ENCODE measurements at places on chromosomes 16 and 17.

DNA sequence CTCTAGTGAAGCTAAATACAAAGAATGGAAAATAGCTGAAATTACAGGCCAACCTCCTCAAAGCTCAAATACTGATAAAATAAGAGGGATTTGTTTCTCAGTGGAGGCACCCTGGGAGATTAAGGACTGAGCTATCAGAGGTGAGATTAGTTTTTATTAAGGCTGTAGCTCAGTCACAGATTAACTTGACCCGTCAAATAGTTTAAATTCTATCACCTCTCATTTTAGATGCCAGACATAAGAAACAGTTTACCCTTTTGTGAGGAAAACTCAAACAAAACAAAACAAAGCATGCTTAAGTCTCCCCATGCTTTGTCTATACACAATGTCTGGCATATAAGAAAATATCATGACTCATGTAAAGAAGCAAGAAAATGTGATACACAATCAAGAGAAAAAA lies 208.3 kb upstream of the PMFBP1 start:
- no peak for DNase-seq

- DNase-seq: no peak
Observed at GRCh38 chr16:62022688-62023087, 13.6 kb downstream of the CDH8 start.

- DNase-seq: peak; percentile 12
Observed at GRCh38 chr16:138049-138417, 440 bp downstream of the NPRL3 start.

GRCh38 chr16:68529931-68530701 lies 9.0 kb upstream of the ZFP90 start:
- peak; percentile 81 for DNase-seq

DNA sequence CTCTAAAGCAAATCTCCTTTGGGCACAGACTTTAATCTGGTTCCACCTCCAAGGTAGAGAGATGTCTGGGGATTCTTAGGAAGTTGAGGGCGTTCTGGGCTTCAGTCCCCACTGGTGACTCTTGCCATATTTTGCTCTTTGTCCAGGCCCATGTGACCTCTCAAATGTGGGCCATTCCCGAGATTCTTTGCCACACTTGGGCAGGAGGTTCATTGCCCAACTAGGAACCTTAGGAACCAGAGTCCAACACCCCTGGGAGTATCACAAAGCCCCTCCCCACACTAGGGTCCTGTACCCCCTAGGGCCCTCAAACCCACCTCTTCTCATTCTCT lies 6.5 kb downstream of the KRT14 start:
- DNase-seq: no peak

- DNase-seq: no peak
Observed at GRCh38 chr17:40188694-40189093, 11.4 kb downstream of the RAPGEFL1 start.

- no peak for DNase-seq
Observed at GRCh38 chr17:42484304-42484703, 25.6 kb downstream of the ATP6V0A1 start.

All from fibroblast of skin of abdomen (primary cell).